ENCODE measurements at places on chromosomes 5 and 9.
A peak's percentile ranks its signal among the peaks of the same experiment; 100 is the strongest.

DNA sequence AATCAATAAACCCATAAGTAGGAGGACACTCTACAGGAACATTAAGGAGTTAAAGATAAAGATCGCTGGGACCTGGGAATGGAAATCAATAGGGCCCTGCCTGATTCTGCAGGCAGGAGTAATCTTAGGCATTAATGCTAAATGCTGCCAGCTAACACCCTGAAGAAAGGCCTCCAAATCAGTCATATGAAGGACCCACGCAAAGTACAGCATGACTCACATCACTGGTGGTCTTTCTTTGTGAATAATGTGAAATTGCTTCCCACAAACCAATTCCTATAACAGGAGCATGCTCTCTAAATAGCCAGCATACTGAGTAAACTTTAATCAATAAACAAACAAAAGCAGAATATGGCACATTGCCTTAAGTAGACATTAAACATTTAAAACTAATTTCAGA lies 172.3 kb downstream of the SEMA5A start:
- DNase-seq: no peak

DNA sequence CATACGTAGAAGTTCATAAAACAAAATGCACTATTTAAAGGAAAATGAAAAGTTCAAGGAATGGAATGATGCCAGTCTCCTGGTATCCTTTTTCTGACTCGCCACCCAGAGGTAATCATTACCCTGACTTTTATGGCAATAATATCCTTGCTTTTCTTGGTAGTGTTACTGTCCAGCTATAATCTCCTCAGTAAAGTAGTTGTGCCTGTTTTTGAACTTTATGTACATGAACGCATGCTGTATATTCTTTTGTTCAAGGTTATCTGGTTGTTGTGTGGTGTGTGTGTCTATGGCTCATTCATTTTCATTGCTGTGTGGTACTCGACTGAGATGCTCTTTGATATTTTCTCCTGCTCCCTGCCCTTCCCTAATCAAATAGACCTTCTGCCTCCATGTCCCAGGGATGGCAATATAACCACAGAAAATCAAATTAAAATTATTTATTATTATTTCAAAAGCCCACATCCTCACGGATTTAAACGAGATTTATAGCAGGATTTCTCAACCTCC lies 29.2 kb upstream of the FBP1 start:
- no peak for DNase-seq

DNA sequence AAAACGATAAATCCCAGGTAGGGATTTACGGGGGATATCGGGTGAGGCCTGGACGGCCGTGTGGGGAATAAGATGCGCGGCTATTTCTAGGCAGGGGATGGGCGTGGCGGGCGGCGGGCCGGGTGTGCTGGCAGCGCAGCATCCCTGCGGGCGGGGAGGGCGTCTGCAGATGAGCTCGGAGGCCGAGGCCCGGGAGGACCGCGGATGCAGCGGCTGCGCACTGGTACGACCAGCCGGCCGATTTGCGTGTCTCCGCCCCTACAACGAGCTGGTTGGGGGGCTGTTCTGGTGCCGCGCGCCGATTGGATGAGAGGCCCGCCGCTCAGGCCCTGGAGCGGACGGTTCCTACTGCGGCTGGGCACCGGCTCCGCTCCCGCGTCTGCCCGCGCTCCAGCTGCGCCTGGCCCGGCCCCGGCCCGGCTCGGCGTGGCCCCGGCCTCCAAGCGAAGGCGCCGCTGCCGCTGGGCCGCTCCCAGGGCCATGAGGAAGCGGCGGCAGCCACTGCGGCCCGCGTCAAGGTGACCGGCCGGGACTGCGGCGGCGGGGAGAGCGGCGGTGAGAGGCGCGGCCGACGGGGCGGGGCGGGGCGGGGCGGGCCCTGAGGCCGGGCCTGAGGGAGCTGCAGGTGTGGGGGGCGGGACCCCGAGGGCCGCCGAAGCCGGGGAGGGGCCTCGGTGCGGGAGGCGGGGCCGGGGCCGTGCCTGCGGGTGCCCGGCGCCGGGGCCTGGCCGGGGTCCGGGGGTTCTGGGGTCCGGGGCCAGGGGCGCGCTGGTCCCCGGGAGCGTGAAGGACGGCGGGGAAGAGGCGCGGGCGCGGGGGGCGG lies at the start of gene RALGPS1:
Gene RALGPS1 (plus strand): TSS at position 325 of the 823 bp plus-strand sequence. CDS start 47,508 bp downstream, outside the sequence.
- DNase-seq: peak; percentile 85

DNA sequence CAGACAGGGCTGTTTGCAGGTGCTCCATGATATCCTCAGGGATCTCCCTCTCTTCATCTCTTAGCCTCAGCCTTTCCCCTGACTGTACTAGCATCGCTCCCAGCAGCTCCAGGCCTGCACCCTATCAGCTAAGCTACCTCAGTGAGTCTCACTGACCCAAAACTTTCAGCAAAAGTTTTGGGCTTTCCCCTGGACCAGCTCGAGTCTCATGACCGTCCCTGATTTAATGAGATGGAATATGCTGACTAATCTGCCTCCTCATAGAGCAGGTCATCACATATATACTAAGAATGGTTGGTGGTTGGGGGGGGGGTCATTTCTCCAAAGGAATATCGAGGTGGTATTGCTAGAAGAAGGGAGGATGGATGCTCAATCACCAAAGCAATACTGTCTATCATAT lies 151.5 kb downstream of the NR3C1 start:
- DNase-seq: no peak

DNA sequence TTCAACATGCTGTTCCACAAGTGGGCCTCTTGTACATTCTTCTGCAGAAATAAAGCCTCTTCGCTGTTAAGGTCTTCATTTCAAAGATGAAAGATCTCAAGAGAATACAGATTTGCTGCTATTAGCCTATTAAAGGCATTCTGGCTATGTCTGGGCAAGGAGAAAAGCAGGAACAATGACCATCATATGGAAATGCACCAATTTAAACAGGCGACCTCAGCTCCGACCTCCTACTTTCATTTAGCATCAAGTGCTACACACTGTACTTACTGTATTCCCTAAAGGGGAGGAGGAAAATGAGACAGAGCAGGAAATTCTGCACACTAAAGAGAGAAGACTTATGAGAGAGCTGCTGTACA lies 64.8 kb downstream of the HABP4 start:
- no peak for DNase-seq

DNA sequence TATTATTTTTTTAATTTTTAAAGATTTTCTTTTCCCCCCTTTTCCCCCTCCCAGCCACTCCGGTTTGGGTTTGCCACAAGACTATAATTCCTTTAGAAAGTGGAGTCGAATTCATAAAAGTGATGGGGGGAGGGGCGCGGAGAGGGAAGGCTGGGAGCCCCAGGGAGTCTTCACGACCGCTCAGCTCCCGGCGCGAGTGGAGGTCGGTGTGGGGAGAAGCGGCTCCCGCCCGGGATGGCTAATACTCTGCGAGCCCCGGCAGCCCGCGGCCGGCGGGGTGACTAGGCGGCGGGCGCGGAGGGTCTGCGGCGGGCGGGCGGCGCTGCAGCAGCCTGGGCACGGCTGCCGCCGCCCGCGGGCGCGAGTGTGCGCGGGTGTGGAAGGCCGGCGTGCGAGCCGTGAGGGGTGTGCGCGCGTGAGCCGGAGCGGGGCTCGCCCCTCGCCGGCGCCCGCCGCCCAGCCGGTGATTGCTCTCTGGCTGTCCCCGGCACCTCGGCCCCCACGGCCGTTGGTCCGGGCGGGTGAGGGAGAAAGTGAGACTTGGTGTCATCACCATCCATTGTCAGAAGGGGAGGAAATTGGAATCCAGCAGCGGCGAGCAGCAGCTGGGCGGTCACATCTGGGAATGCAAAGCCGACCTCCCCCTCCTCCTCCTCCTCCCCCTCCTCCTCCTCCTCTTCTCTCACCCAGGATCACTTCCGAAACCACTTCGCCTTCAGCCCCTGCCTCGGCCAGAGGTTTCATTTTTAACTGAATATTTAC lies at the start of gene PARP8:
Gene PARP8 (plus strand): TSS at position 377 of the 762 bp plus-strand sequence. CDS start 459 bp downstream, outside the sequence.
- peak; percentile 45 for DNase-seq

- DNase-seq: no peak
Measured at GRCh38 chr9:134138292-134138691, 2.4 kb downstream of the WDR5 start.

- no peak for DNase-seq
Measured at GRCh38 chr5:135233477-135233876, 165.6 kb downstream of the MACROH2A1 start.

DNA sequence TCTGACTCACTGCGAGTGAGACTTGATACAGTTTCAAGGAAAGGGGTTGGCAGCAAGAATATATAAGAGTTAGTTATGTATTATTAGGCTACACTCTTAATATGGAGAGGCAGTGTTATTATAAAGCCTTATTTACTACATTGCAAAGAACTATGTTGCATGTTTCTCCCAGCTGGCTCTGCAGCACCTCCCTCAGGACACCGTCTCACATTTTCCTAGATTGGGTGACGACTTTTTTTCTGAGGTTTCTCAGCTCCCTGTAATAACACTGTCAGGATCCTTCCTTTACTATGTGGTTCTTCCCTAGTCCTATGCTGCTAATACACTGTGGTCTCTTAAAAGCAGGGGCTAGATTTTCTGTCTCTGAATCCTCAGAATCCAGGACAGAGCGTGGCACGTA lies 153.7 kb downstream of the INSYN2B start:
- DNase-seq: no peak

DNA sequence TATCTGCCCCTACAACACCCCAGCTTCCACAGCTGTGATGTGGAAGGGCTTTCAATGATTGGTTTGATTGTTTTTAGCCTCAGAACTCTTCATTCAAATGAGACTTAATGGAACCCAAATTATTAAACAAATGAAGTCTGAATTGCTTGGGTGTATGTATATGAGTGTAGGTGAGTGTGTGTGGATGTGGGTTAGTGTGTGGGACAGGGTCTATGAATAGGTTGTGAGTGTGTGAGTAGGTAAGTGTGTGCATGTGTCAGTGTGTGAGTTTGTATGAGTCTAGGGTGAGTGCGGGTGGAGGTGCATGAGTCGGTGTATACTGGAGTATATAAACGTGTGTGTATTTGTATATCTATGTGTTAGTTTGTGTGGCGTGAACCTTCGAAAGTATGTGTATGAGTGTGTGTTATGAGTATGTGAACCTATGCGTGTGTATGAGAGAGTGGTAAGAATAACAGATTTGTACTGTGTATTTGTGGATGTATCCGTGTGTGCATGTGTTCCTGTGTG lies 26.9 kb downstream of the COL15A1 start:
- DNase-seq: no peak

DNA sequence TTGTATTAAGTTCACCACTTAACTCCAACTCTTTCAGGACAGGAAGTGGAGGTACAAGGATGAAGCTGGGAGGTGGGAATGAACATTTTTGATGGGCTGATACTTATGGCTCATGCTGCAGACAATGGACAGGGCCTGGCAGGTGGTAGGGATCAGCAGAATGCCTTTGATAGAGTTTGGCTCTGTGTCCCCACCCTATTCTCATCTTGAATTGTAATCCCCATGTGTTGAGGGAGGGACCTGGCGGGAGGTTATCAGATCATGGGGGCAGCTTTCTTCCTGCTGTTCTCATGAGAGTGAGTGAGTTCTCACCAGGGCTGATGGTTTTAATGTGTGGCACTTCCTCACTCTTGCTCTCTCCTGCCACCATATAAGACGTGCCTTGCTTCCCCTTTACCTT lies 87.3 kb upstream of the PRLR start:
- DNase-seq: no peak

DNA sequence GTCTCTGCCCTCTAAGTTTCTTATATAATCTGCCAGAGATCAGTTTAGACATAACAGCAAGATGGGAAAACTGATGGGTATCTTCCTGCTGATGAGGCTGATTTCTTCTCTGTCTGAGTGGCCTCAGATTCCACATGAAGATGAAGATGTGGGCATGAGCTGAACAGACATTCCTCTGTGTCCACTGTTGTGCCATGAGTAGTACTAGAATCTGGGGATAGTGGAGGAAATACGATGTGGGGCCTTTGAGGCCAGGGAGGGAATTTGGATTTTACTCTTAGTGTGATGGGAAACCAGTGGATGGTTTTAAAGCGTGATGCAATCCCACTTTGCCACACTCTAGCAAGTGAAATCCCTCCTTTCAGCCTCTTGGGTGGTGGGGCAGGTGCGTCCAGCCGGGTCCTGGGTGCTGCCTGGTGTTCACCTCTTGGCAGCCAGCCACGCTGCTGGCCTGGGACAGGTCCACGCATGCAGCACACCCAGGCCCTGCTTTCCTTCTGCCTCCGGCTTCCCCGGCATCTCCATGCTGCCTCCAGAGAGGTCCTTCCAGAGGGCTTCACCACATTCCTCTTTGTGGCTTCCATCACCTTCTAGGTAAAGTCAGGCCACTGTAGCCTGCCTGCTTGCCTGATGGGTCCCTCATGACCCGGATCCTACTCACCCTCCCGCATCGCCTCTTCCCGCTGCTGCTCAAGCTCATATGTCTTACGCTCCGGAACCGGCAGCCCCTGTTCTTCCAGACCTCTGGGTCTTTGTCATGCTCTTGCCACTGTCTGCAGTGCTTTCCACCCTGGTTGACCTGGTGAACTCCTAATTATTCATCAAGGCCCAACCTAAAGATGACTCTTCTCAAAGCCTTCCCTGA lies 28.1 kb upstream of the SH3PXD2B start:
- DNase-seq: no peak

- DNase-seq: no peak
Measured at GRCh38 chr5:80122579-80122978, 87.4 kb downstream of the THBS4 start.

GRCh38 chr5:2542821-2543220 lies 208.7 kb downstream of the IRX2 start:
- no peak for DNase-seq

DNA sequence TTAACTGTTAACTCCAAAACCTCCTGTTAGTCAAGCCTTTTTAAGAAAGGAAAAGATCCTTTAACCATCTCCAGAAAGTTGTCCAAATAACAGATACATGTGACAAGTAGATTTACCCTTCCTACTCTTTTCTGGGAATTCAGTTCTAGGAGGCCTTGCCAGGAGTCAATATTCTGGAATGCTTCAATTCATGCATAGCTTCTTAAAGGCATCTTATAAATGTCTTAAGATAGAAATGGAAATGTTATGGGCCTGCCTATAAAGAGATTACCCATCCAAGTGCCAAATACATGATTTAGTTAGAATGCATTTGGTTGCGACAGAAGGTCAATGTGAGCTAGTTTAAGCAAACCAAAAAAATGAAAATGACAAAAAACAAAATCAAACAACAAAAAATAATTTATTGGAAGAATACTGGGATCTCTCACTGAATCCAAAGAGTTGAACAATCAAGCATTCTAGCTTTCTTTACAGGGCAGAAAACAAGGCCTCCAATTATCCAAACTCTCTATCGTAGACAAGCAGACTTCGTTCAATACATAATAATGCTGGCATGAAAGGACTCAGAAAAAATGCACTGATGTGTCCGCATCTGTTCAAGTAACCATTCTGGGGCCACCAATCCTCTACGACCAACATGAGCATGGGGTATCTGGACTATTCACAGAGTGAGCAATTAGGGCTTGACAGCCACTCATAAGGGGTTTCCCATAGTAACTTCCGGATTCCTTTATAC lies 188.6 kb downstream of the CTNND2 start:
- no peak for DNase-seq

GRCh38 chr9:82922686-82923085 lies 140.3 kb downstream of the RASEF start:
- no peak for DNase-seq

GRCh38 chr9:17068671-17069070 lies 66.2 kb upstream of the CNTLN start:
- no peak for DNase-seq

DNA sequence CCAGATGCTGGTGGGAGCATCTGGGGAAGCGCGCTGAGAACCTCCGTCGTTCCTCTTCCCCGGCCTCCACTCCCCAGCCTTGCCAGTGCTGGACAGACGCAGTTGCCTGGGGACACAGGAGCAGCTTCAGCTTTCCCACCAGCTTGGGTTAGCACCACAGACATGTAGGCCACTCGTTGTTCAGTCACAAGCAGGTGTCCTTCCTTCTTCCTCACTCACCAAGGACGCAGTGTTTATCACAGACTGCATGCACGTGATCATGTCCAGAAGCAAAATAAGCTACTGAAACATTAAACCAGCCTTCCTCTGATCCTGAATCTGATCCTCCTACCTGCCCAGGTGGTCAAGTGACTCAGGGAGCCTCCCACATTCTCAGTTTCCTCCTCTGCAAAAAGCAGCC lies 232.9 kb downstream of the SYK start:
- DNase-seq: no peak
